NCI-H1048 (cell line): ENCODE measurements at places on chromosomes 1 and 21.

DNA sequence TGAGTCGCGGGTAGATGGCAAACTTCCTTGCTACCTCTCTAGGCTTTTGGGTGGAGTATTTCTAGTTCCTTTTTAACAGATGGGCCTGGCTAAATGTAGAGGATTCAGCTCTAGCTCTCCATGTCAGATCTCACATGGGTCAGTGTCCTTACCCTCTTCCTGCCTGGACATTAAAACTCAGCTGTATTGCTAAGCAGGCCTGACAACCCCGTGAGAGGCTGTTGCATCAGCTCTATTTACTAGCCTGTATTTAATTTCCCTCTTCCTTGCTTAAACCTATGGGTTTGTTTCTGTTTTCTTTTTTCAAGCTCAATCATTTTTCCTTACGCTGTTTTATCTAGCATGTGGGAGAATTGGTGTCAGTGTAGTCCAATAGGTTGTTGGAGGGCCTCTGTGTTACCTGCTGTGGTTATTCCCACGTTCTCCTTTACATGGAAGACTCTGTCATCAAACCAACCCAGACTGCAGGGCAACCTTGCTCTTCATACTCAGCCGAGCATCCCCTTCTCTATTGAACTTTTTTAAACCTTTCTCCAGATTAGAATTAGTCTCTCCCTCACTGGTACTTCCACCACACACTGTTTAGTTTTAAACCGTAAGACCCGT, 79.5 kb upstream of the BACH1 start:
- no peak for DNase-seq

DNA sequence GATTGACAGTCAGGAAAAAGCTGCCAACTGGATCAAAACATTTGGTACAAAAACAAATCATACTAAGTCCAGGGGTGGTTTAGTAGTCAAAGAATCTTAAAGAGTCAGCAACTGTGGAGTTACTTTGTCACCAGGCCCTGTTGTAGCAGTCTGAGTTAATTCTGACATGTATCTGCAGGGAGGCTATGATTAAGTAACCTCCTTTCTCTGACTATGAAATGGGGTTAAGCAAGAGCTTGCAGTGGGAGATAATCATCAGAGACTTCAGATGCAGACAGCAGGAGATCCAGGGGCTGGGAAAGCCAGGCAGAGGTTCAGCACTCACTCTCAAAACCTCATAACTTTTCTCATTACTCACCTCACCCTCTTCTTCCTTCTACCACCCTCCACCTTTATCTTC, 99.2 kb upstream of the BTG3 start:
- DNase-seq = no peak

- DNase-seq = no peak
These were observed 335.6 kb downstream of the LRRIQ3 start for GRCh38 chr1:73862355-73862754.

DNA sequence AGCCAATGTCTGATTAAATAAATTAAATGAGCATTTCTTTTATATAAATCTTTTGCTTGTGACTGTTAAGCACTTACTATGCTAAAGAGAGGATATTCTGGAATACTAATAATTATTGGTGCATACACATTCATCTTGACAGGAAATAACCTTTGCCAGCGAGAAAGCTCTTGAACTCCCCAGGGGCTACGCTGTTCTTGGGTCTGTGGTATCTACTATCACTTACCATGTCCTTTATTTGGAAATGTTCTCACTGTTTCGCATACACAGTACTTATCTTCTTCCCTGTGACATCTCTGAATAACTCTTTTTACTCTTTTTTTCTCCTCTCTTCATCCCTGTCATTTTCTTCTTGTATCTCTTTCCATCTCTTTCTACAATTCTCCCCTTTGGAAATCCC, 178.7 kb downstream of the GABPA start:
- no peak for DNase-seq

- no peak for DNase-seq
These were observed 684.8 kb upstream of the PTBP2 start for GRCh38 chr1:96036763-96037162.

- DNase-seq = no peak
These were observed 422.6 kb upstream of the NEGR1 start for GRCh38 chr1:72704841-72705477.

- DNase-seq = no peak
These were observed 131.5 kb downstream of the HUNK start for GRCh38 chr21:32004291-32004690.

DNA sequence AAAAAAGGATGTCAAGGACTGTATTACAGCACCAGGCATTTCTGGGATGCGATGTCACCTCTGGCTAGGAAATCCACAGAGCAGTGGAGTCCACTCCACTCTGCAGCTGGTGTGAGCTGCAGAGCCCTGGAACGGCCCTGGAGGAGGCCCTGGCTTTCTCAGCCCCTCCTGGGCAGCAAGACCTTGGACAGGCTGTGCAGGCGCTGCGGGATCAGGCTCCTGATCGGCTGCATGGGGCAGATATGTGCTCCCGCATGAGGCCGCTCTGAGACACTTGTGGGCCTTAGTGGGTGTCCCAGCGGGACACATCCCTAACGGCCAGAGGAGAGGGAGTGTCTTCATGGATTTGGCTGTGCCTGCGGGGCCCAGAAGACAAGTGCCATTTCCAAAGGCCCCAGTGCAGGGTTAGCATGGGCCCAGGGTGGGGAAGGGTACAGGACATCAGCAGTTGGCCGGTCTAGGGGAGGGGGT, 6.2 kb downstream of the DNMT3L start:
- no peak for DNase-seq

DNA sequence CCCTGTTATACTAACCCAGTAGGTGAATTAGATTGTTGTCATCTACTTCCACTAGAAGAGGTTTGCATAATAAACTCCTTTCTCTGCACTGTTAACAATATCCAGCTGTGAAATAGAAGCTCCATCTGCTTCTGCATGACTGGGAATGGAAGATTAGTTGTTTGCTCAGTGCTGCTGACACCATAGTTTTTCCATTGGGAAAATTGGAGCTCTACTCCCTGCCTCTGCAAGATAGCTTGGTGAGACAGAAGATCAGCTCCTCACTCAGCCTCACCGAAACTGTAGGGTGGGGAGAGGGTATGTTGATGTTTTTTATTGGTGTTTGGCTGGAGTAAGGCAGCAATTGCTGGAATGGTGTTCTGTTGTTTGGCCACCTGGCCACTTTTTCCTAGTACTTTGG, 331.6 kb upstream of the ADAMTS5 start:
- DNase-seq = no peak

- DNase-seq = no peak
These were observed 42.6 kb downstream of the SIPA1L2 start for GRCh38 chr1:232587141-232588008.

DNA sequence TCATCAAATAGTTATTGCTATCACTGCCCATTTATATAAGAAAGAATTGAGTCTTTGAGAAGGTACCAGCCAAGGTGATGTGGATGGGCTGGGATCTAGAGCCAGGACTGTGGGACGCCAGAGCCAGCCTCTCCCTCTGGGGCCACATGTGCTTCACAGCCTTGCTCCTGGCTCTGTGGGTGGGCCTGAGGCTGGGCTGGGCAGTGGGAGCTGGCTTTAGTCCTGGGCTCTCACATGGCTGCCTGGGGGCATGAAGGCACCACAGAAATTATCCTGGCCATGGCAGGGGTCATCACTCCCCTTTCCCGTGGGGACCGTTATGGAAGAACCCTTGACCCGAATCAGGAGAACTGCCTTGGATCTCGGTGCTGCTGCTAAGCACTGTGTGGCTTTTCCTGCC, 203.1 kb downstream of the TRABD2B start:
- no peak for DNase-seq

GRCh38 chr1:228083871-228084278, 1.4 kb downstream of the ARF1 start:
- DNase-seq = no peak

DNA sequence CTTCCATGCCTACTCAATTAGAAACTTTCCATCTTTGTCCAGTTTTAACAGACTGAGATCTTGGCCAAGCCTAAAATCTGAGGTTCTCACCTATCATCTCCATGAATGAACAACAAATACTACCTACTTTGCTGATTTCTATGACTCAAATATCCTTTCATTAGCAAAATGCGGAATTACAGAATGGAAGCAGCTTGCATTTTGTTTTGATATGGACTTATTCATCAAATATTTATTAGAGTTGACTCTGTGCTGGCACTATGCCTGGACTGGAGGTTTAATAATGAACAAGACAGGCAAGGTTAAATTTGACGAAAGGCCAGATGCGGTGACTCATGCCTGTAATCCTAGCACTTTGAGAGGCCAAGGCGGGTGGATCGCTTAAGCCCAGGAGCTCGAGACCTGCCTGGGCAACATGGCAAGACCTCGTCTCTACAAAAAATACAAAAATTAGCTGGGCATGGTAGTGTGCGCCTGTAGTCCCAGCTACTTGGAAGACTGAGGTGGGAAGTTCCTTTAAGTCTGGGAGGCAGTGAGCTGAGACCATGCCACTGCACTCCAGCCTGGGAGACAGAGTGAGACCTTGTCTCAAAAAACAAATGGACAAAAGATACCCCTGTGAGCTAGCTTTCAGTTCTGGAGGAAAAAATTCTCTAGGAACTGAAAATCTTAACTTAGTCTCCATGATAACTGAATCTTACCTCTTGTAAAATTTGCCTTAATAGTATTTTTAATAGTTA, 29.4 kb upstream of the SOD1 start:
- DNase-seq = no peak

DNA sequence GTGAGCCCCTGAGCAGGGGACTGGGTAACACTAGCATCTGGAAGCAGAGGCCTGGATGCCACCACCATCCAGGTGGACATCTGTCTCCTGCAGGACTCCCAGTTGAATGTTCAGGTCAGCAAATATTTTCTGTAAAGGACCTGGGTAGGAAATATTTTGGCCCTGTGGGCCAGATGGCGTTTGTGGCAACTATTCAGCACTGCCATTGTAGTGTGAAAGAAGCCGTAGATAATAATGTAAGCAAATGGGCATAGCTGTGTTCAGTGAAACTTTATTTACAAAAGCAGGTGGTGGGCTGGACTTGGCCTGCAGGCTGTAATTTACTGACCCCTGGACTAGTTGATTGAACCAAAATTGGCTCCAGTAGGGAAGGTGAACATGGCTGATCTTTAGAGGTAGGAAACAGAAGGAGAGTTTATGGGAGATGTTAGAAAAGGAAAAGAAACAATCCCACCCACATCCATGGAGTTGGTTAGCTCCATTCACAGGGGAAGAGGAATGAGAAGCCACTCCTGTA, 20.0 kb upstream of the CD101 start:
- DNase-seq = no peak

DNA sequence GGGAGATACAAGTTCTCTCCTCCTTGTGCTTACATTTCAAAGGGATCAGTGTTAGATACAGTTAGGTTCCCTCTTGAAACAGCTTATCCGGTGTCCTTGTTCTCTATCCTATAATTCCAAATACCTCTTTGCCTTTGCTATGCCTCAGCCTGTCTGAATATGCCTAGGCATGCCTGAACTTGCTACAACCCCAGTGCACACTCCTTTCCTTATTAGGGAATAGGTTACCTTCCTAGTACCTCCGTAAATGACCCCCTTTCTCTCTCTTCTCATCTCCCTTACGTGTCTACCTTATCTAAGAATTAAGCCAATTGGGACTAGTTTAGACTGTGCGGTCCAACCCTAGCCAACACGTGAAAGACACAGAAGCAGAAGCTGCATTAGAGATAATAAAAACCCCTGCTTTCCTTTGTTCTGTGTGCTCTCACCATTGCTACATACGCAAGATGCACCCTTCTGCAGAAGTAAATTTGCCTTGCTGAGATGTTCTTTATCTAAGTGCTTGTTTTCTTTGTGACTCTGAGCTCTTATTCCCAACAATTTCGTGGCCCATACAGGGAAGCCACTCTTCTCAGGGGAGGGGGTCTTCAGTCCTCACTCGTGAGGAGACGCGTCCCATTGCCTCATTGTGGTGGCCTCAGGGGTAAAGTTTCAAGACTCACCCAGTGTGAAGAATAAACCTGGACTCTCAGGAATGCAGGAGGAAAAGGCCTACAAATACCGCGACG, 802.1 kb downstream of the PLA2G4A start:
- DNase-seq = no peak

- DNase-seq = no peak
These were observed 364.2 kb upstream of the ZP4 start for GRCh38 chr1:238254935-238255334.

- DNase-seq = no peak
These were observed 10.0 kb downstream of the GALNT2 start for GRCh38 chr1:230077011-230077410.

- DNase-seq = peak; percentile 81
These were observed 7.5 kb downstream of the SHISA4 start for GRCh38 chr1:201895913-201896807.

DNA sequence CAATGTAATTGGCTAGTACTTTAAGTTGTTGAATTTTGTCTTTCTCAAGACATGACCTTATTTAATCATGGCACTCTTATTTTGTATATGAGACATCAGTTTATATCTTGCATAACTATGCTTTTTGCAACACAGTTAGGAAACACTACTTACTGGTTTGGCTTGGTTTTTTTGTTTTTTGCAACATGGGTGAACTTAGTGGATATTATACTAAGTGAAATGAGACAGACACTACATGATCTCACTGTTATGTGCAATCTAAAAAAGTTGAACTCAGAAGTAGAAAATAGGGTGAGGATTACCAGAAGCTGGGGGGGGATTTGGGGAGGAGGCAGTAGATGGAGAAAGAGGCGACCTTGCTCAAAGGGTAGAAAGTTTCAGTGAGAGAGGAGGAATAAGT, 132.1 kb downstream of the PLA2G4A start:
- no peak for DNase-seq

- no peak for DNase-seq
These were observed 12.5 kb upstream of the PEF1 start for GRCh38 chr1:31657020-31657804.

DNA sequence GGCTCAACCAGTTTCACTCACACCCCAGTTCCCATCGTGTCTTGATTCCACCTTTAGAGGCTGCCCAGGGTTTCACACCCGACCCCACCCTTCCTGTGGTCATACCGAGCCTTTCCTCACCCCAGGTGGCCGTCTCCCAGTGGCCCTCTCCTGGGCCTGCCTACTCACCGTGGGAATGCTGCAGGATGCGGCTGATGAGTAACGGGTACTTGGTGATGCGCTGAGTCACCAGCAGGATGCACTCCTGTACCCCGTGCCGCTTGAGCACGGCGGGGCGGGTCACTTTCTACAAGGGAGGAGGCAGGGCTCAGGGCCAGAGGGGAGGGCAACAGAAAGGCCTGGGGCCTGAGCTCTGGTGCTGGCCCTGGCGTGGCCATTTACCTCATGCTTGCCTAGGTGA, 16.4 kb downstream of the ARHGEF2 start:
- no peak for DNase-seq

DNA sequence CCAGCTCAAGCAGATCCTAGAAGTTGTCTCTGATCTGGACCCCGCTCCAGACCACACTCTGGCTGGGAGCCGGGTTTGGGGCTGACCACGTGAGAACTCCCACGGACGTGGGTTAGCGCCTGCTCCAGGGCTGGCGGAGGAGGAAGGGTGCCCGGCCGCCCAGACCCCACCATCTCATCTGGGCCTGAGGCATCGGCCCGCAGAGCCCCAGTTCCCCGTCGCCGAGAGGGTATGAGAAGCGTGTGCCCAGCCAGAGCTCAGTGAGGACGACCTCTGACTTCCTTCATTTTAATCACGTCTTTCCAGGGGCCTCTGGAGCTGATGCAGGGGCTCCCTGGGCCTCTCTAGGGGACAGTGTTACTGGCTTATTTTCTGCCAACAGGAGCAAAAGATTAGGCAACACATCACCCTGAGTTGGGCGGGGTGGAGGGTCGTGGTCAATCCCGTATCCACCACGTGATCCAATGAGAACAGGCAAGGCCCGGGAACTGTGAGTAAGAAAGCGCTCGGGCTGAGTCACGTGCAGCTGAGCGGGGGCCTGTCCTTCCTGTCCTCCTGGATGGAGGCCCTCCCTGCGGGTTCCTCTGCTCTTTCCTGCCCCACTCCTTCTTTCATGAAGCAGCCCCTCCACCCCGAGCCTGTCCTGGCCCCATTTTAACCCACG, 81.1 kb downstream of the SIK1 start:
- DNase-seq = no peak
